ENCODE measurements at places on chromosomes 3 and 15.

DNA sequence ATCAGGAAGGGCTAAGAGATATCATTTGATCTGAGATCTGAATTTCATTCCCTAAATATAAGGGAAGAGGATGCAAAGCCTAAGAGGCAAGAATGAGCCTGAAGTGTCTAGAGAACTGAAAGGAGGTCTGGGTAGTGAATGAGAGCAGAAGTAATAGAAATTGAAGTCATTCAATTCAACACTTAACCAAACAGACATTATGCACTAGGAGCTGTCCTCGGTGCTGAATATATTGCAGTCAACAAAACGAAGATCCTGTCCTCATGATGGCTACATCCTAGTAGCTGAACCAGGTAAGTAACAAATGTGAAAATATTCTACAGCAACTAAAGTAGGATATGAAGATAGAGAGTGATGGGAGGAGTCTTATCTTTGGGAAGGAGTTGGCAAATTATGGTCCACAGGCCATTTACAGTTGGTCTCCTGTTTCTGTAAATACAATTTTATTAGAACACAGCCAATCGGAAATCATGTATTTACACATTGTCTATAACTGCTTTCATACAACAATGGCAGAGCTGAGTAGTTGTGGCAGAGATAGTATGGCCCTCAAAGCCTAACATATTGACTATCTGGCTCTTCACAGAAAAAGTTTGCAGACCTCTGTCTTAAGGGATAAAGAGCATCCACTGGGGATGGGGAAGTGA is 192.9 kb upstream of the CADPS start:
- no peak for DNase-seq

- DNase-seq: no peak
Measured at GRCh38 chr15:59904450-59905135, 99.5 kb upstream of the FOXB1 start.

DNA sequence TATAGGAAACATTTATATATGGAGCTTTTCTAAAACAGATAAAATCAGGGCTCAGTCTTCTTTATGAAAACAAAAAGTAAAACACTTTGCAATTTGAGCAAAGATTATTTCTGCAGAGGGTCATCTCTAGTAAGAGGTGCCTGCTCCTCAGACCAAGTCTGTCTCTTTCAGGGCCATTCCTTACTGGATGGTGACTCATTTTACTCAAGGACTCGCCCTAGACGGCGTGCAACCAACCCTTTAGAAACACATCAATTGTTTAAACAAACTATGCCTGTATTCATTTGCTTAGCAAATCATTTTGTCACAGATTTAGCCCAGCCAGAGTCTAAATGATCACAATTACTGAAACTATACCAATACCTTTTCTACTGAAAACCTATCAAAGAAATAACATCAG is 242.8 kb upstream of the ICE2 start:
- no peak for DNase-seq

- no peak for DNase-seq
Measured at GRCh38 chr3:15578289-15578867, 23.0 kb downstream of the HACL1 start.

- no peak for DNase-seq
Measured at GRCh38 chr15:40872791-40873693, 992 bp downstream of the RHOV start.

GRCh38 chr3:172680684-172681083 is 30.2 kb downstream of the NCEH1 start:
- DNase-seq: no peak

GRCh38 chr3:194271460-194272035 is 79.6 kb downstream of the CPN2 start:
- no peak for DNase-seq

DNA sequence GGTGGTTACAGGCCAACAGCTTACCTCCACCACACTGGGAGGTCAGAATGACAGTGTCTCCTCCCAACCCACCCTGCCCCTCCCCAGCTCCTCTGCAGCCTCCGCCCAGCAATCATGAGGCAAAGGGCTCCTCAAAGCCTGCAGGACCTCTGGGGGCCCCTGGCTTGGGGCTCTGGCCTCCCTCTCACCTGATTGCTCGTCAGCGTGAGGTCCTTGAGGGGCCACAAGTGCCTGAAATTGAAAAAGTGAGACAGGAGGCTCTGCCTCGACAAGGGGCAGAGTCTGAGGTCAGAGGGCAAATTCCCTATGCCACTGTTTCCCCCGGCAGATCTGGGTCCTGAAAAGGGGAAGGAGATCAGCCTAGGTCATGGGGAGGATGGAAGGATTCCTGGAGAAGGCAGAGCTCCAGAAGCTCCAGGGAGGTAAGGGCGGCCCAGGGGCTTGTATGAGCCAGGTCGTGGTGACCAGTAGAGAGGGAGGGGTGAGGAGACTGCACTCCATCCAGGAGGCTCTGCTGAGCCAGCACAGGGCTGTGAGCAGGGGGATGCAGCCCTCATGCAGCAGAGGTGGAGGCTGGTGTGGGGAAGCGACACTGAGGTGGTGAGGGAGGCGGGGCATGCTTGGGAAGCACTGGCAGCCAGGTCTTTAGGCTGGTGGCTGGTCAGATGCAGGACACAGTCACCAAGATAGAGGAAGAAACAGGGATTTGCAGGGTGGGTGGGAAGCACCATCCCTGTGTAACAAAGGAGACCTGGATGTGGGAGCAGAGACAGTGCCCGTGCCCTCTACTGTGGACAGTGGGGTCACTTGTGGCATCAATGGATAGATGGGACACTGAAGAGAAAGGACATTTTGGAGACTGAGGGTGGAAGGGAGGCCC is 20.1 kb downstream of the ALS2CL start:
- DNase-seq: no peak

- no peak for DNase-seq
Measured at GRCh38 chr3:146247911-146248310, 3.0 kb downstream of the PLSCR4 start.

GRCh38 chr3:59996056-59996455 is 946.2 kb upstream of the CFAP20DC start:
- no peak for DNase-seq

GRCh38 chr3:185737740-185738680 is 86.8 kb downstream of the IGF2BP2 start:
- DNase-seq: no peak

GRCh38 chr3:52227766-52228165 is 2.3 kb upstream of the TLR9 start:
- no peak for DNase-seq

- DNase-seq: no peak
Measured at GRCh38 chr3:129182390-129183185, 1.1 kb downstream of the CNBP start.

Measured in T-helper 1 cell (primary cell).